ENCODE measurements at places on chromosomes 2 and 18.

GRCh38 chr2:231530099-231531011 is at the start of gene NMUR1:
NMUR1 (minus strand) TSS chr2:231530445; CDS start chr2:231530361, 84 bp downstream.
- no peak for DNase-seq

DNA sequence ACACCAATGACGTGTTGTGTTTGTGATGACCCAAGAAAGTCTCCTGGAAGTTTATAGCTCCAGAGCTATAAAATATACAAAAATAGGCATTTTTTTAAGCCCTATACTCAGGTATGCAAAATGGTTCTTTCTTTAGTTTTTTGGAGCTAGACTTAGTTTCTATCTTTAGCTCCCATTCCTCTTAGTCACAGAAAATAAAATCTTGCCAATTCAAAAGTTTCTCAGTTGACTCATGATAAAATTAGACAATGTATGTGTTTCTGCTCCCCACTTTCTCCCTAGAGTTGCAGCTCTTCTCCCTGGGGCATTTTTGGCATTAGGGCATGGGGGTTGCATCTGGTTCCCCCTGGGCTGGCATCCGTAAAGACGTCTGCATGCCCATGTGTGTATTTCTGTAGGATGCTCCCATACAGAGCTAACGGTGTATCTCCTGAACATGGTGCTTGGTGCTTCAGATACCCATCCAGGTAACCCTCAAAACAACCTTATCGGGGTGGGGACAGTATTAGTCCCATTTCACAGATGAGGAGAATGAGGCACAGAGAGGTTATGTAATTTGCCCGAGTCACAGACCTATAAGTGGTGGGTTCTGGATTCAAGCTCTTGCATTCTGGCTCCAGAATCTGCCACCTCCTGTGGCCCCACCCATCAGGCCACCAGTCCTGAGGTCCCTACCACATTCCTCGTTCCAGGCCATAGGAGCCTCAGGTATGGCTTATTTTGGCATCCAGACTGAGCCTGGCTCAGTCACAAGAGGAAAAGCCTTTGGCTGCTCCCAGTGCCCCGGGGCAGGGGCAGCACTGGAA is 43.1 kb upstream of the ASAP2 start:
- no peak for DNase-seq

- DNase-seq, result no peak
Observed at GRCh38 chr18:10213526-10213925, 240.9 kb upstream of the APCDD1 start.

DNA sequence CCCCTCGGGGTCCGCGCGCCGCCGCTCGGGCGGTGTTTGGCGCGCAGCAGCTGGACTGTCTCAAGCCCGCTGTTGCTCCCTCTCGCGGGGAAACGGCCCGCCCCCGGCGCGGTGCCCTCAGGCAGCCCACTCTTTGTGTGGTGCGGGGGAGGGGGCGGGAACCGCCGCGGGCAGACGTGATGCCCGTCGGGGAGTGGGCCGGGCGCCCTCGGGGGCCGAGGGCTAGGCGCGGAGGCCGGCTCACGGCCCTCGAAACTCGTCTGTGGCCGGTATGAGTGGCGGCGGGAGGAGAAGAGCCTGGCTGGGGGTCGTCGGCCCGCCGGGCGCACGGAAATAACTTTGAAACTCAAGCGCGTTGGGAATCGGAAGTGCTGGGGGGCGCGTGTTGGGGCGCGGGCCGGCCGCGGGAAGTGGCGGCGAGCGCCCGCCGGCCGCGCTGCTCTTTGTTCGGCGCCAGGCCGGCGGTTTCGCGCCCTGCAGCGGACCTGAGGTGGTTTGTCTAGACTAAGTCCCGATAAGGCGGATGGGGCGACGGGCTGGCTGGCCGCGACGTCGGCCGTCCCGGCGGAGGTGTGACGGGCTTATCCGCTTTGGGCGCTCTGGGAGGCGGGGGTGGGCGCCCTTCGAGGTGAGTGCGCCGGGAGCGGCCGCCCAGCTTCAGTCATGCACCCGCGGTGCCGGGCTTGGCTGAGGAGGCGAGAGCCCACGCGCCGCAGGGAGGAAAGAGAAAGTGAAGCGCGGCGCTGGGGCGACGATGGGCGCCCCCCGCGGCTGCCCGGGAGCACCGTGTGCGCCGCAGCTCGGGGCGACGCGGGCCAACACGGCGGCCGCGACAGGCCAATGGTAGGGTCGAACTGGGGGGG is 679 bp downstream of the PTMA start:
- DNase-seq, result no peak

GRCh38 chr2:43218702-43219382 is 7.6 kb downstream of the ZFP36L2 start:
- DNase-seq, result no peak

- no peak for DNase-seq
Observed at GRCh38 chr2:133061874-133062593, 392.0 kb upstream of the LYPD1 start.

- no peak for DNase-seq
Observed at GRCh38 chr2:128024816-128025215, 3.0 kb downstream of the SAP130 start.

GRCh38 chr2:43157506-43158246 is 68.7 kb downstream of the ZFP36L2 start:
- no peak for DNase-seq

- DNase-seq, result no peak
Observed at GRCh38 chr2:225019105-225019504, 23.2 kb downstream of the DOCK10 start.

DNA sequence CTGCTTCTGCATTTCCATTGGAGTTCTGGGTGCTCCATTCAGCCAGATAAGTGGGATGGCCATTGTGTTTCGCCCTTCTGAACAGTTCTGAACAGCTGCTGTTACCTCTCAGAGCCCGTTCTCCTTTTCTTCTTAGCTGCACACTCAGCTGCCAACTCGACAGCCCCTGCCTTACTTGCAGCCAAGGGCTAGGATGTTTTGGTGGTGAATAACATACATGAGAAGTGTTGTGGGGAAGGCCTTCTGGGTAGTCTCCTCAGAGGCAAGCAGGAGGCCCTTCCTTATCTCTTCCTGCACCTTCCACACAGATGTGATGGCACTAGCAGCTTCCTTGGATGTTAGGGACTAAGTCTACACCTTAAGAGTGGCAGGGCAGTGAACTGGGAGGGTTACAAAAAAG is 138.4 kb upstream of the NOSTRIN start:
- peak; percentile 73 for DNase-seq

GRCh38 chr18:24157855-24158254 is 19.0 kb downstream of the CABYR start:
- no peak for DNase-seq

GRCh38 chr2:85890522-85891176 is 1.9 kb upstream of the ST3GAL5 start:
- no peak for DNase-seq

- no peak for DNase-seq
Observed at GRCh38 chr2:3377279-3377611, 373 bp downstream of the EIPR1 start.

GRCh38 chr18:31741097-31741735 is 19.5 kb downstream of the SLC25A52 start:
- no peak for DNase-seq

DNA sequence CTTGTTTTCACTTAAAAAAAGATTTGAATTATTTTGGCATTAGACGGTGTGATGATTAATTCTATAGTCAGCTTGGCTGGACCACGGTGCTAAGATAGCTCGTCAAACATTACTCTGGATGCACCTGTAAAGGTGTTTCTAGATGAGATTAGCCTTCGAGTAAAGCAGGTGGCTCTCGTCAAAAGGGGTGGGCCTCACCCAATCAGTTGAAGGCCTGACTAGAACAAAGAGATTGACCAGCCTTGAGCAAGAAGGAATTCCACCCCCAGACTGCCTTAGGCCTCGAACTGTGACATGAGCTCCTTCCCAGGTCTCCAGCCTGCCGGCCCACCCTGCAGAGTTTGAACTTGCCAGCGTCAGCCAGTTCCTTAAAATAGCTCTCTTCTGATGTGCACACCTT is 73.4 kb downstream of the TWIST2 start:
- DNase-seq, result no peak

GRCh38 chr2:225788571-225789094 is 389.1 kb downstream of the NYAP2 start:
- no peak for DNase-seq

GRCh38 chr2:19114754-19115231 is 243.6 kb downstream of the OSR1 start:
- no peak for DNase-seq

DNA sequence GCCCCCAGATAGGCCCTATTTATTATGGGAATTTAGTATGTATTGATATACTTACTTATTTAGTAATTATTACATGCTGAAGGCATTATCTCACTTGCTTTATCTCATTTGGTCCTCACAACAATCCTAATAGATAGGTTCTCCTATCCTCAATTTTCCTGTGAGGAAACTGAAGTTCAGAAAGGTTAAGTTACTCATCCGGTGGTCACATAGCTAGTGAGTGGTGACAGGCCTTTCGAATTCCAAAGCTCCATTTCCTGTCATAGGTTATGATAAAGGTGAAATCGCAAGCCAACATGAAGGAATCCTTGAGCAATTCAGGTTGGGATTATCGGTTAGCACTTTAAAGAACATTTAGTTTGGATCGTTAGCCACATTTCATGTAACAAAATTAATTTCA is 33.3 kb downstream of the NAB1 start:
- no peak for DNase-seq

- no peak for DNase-seq
Observed at GRCh38 chr2:8860239-8860638, 22.8 kb upstream of the KIDINS220 start.

DNA sequence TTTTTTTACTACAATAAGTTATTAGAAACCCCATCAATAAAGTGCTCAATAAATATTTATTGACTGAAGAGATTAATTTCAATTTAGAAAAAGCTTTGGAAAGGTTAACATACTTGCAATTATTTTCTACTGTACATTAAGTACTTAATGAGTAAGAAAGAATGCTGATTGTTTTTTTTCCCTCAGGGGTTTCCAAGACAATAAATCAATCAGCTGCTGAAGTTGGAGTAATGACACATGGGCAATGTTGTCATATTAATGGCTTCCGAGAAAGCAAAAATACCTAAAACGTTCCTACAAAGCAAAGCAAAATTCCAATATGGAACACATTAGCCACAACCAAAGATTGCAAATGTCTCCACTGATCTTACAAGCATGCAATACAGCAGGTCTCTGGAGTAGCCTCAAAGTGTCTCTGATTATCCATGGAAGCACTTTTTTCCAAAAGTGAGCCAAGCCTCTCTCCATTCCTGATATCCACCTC is 66.7 kb downstream of the ZC3H6 start:
- DNase-seq, result no peak

DNA sequence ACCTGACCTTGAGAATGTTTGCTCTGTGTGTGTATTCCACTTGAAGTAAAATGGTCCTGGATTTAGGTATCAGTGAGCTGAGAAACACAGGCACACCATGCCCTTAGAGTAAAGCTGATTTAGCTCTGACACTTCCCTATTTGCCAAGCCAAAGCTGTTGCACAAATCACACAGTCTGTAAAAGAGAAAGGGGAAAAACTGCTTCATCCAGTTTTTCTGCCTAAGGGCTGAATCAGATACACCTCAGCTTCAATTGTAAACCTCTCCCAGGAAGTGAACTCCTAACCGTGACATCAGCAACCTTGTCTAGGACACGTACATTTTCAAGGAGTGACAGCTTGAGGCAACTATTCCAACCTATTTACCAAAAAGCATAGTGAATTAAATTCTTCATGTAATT is 150.4 kb downstream of the NR4A2 start:
- no peak for DNase-seq

- peak; percentile 60 for DNase-seq
Observed at GRCh38 chr2:54999182-54999581, 51.1 kb downstream of the RTN4 start.

GRCh38 chr18:3005462-3005861 is 7.5 kb downstream of the LPIN2 start:
- DNase-seq, result no peak

DNA sequence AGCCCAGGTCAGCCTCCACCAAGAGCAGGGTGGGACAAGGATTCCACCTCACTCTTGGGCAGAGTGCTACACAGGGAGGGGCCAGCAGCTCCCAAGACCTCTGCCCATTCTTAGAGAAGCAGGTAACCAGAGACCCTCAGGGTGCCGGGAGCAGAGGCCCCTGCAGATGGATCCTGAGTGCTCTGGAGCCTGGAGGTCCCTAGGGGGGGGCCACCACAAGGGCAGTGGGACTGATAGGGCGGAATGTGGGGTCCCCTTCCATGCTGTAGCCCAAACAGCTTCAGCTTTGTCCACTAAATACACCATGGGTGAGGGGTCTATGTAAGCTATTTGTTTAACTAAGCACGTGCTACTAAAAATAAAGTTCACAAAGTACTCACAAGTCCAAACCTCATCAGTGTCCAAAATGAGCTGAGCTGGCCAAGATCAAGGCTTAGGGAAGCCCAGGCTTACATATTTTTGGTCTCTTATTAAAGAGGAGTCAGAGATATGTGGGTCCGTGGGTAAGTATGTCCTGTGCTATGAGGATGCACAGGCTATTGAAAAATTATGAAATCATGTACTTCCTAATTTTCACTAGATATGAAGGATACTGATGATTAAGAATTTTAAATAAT is 21.5 kb upstream of the GPC1 start:
- DNase-seq, result no peak

- no peak for DNase-seq
Observed at GRCh38 chr18:70973626-70974025, 684.8 kb downstream of the SOCS6 start.

DNA sequence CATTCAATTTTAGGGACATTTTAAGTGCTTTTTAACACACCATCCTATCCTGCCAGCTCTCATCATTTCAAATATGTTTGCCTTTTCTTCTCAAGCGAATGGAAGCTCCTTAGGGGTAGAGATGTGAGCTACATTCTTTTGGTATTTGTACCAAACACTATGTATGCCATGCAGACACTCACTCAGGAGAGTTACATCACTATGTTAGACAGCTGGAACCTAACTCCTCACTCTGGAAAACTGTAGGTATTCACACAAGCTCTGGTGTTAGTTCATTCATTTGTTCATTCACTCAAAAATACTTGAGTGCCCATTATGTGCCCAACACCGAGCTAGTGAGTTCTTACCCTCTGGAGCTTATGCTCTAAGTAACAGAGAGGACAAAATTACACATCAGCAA is 26.4 kb upstream of the RNU4ATAC start:
- no peak for DNase-seq

DNA sequence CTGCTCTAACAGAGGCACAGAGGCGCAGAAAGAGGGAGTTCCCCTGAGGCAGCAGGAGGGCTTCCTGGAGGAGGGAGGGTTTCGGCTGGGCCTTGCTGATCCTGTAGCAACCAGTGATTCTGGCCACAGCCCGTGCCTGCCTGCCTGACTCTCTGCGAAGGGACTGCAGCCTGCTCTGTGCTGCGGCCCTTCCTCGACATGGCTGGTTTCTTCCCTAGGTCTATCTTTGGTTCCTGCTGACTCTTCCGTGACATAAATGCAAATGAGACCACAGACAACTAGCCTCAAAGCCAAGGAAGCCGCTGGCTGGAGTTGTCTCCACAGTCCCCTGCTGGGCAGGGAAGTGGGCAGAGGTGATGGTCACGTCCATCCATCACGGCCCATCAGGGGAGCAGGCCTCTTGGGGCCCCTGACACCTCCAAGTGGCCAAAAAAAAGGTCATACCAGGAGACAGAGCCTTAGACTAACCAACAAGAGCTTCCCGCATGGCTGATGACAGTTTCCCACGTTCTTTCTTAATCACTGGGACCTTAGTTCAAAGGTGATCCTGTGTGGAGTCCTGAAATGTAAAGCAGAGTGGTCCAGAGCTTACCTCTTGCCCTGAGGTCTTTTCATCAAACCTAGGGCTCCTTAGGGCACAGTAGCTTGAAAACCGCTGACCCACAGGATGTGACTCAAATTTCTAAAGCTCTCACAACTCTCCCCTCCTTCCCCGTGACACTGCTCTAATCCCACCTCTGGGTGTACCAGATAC is 55.3 kb downstream of the HS1BP3 start:
- DNase-seq, result no peak

All from NCI-H446 treated with DMSO at 0.1 percent for 48 hours (cell line).